IPS-NIHi11 (cell line): ENCODE measurements at places on chromosomes 7 and 10.

- no peak for DNase-seq
These were observed 24.5 kb downstream of the XPNPEP1 start for GRCh38 chr10:109898666-109899355.

DNA sequence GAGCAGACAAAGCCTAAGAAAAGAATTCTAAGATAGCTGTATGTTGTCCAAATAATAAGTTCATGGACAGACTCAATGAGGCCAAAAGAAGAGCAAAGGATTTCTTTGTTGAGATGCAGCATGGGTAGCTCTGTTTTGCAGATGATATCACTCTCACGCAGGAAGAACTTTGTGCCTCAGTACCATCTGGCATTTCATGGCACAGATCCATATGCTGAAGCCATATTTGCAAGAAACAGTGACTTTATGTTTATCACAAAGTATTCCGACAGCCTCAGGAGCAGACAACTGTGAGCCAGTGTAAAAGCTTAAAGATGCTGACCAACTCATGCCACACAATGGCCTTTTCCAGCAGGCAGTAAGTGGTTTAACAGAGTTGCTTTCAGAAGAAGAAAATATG is 45.5 kb upstream of the RNF148 start:
- no peak for DNase-seq

GRCh38 chr7:91089382-91089963 is 174.8 kb upstream of the FZD1 start:
- DNase-seq: peak; percentile 15

- DNase-seq: no peak
These were observed 179.6 kb downstream of the ZMYND11 start for GRCh38 chr10:314871-315270.

DNA sequence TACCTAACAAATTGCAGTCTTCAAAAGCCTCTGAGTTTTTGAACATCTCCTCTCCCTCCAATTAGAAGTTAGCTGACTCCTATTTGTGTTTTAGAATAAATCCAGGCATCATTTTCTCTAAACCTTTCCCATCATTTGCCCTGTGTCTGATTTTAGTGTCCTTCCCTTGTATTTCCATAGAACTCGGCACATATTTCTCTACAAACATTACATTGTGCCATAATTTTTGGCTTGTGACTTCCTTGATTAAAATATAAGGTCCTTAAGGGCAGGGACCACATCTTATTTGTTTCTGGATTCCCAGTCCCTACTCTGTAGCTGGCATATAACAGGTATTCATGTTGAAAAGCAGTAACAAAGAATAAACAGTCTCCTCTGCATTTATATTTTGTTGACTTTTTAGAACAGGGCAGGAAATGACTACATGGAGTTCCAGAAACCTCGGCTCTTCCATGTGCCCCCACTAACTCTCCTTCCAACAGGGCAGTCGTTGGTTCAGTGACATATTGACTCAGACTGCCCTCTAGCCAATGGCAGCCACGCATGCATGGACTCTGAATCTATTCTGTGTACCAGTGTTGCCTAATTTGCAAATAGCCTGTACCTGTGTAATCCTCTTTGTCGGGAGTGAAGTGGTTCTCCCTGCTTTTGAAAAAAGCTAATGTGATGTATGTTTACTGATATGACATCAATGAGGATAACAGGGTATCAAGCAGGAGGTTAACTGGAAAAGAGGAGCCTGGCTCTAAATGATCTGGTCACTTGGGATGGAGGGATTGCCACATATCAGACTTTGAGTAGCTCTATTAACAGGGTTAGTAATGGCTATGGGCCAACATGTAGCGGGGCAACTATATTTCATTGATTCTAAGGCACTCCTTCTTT is 19.8 kb upstream of the CPN1 start:
- DNase-seq: no peak
